Pancreas (tissue), 10 donors: ENCODE measurements at places on chromosomes 13 and 19. TPM values are rescaled to one million over a fixed set of nuclear protein-coding genes. Genes with fewer than 3 reads are reported as not detected.

- DNase-seq: no peak
Measured at GRCh38 chr19:17483605-17484002, 13.3 kb downstream of the SLC27A1 start.

Gene ATP1A3
- 0.32 TPM for total RNA-seq

DNA sequence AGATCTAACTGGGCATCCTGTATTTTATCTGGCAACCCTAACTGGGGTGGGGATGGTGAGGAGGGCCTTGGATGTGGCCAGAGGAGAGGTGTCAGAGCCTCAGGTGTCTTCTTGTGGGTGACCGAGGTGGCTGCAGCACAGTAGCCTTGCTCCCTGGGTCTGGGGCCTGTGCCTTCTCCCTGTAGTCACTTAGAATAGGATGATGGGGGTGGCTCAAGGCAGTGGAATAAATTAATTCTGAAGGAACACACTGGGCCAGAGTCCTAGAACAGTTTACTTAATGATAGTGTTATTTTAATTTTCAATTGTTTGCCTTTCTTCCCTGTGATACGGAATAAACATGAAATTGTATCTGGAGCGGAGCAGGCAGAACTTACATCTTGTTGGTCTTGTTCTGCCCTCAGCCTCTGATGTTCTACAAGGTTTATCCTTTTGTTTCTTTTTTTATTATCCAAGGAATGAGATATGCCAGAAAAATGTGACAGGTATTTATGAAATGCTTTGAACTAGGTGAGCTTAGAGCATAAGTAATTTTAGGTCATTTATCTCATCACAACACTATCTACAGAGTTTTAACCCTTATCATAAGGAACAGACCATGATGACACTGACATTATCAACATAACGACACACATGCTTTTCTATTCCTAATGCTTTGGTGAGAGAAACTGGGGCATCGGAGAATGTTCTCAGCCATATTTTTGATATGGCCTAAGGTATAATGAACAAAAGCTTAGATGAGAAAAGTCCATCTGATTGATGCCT, 51.4 kb downstream of the LRCH1 start:
- no peak for DNase-seq

Gene CCDC8
- total RNA-seq: 13.1 TPM

DNA sequence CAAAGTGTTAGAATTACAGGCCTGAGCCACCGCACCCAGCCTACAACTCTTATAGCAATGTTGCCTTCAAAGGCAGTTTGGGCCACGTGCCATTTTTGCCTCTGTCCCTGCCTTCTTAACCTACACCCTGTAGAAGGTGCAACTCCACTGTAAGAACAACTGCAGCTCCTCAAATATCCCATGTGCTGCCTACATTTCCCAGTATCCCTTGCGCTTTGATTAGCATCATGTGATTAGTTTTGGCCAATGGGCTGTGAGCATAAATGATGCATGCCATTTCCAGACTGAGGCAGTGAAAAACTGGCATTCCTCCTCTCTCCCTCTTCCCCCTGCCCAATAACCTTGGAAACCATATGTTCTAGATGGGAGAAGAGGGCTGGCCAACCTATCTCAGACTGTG, 75.2 kb upstream of the MRI1 start:
- DNase-seq: no peak

Gene SCEL
- total RNA-seq: 0.13 TPM

Gene KLK13
- total RNA-seq: 1.2 TPM

DNA sequence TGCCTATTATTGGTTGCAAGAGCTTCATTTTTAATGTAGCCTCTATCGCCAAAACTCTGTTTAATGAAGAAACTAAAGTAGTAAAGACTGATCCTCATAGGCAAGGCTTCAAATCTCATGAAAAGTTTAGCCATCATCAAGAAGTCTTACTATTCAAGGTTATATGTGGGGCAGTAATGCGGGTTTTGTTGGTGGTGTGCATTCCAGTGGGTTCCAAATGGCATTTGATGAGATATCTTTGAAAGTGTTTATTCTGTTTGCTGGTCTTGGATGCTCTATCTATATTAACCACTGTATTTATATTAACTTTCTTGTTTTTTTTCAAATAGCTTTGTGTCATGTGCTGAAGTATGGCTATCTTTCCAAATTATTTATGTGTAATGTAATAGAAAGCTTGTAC, 72.2 kb downstream of the SERTM1 start:
- DNase-seq: no peak

Gene PALM
- 5.7 TPM for total RNA-seq

Gene MATK
- not detected for total RNA-seq

Gene RASAL3
- 0.83 TPM for total RNA-seq

DNA sequence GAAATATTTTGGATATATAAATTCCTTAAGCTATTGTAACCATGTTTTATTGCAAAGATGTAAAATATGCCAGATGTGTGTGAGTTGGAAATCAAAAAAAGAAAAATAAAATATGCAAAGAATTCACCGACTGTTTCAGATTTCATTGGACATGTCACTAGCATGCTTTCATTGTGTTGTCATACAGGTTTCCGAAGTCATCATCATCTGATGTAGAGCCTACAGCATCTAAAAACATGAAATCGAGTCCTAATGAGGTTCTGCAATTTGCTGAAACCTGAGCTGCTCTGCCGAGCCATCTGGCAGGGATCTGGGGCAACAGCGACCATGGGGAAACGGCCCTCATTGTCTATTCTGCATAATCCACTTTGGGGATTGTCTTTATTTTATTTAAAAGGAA, 196.1 kb upstream of the MAB21L1 start:
- no peak for DNase-seq
